ENCODE measurements at places on chromosomes 1 and 21. TPM values are rescaled to one million over a fixed set of nuclear protein-coding genes. Genes with fewer than 3 reads are reported as not detected.

- no peaks in the 10 kb centered on the region for H3K36me3 ChIP-seq
- DNase-seq, result no peak
- no peaks in the 10 kb centered on the region for H3K4me1 ChIP-seq
Observed at GRCh38 chr1:100400404-100400803, 48.1 kb downstream of the CDC14A start.

DNA sequence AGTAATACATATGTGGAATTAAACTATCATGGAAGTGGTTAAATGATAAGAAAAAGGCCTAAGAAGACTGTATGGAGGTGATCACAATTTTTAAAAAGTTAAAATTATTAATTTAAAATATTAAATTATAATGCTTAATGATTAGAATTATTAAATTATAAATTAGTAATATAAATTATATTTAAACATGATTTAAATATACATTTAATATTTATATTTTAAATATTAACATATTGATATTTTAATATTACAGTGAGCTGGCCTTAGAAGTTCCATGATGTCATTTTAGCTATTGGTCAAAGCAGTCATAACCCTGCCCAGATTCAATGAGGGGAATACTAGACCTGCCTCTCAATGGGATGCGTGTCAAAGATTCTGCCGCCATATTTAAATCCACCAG is 281.2 kb downstream of the PRDM2 start:
- no peaks in the 10 kb centered on the region for H3K36me3 ChIP-seq
- no peak overlapping the region for H3K27ac ChIP-seq
- no peak overlapping the region for H3K4me3 ChIP-seq
- no peak for DNase-seq
- no peaks in the 10 kb centered on the region for H3K4me1 ChIP-seq

The SLC9C2 gene
- total RNA-seq, result not detected

The TEDDM1 gene
- total RNA-seq, result not detected

GRCh38 chr21:44371596-44371995 is 18.2 kb downstream of the TRPM2 start:
- H3K36me3 ChIP-seq, result no peaks in the 10 kb centered on the region
- no peaks in the 10 kb centered on the region for H3K4me1 ChIP-seq
- H3K27me3 ChIP-seq, result no peaks in the 10 kb centered on the region
- no peak for DNase-seq
- no peak overlapping the region for H3K4me3 ChIP-seq
- H3K27ac ChIP-seq, result no peak overlapping the region

Data from astrocyte (in vitro differentiated cells and primary cell).